DMS 273 treated with DMSO at 0.1 percent for 48 hours (cell line): ENCODE measurements at places on chromosomes 11 and 22.

- no peak for DNase-seq
Measured at GRCh38 chr11:28713850-28714249, 605.7 kb downstream of the METTL15 start.

DNA sequence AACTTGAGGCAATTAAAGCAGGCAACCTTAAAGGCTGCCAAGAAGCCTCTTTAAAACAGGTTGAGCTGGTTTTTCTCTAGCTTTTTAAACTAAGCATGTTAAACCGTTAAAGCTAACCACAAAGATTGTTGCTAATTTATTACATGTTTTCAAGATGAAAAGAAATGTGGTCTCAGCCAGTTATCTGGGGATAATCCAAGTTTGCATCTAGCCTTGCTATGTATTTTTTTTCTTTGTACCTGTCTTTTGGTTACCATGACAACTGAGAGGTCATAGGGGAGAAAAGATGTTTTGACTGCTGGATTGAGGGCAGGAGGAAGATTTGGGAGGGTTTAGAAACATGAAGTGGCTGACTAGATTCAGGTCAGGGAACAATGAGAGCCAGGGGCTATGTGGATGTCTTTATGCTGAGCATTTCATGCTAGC, 19.2 kb upstream of the PGM2L1 start:
- DNase-seq, result no peak

DNA sequence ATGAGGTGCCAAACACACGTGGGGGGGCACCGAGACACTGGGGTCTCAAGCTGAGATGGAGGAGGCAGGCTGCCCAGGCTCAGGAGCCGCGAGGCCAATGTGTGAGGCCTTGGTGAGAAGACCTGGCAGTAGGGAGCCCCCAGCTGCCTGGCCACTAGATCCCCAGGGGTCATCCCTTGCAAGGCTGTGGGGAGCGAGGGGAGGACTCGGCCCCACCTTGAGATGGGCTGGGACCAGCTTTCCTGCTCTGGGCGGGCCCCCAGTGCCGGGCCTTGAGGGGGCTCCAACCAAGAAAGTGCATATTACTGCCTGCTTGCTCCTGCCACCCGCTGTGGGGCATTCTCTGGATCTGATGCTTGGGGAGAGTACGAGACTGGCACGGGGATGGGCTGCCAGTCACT, 107.0 kb downstream of the CTTN start:
- DNase-seq, result no peak

DNA sequence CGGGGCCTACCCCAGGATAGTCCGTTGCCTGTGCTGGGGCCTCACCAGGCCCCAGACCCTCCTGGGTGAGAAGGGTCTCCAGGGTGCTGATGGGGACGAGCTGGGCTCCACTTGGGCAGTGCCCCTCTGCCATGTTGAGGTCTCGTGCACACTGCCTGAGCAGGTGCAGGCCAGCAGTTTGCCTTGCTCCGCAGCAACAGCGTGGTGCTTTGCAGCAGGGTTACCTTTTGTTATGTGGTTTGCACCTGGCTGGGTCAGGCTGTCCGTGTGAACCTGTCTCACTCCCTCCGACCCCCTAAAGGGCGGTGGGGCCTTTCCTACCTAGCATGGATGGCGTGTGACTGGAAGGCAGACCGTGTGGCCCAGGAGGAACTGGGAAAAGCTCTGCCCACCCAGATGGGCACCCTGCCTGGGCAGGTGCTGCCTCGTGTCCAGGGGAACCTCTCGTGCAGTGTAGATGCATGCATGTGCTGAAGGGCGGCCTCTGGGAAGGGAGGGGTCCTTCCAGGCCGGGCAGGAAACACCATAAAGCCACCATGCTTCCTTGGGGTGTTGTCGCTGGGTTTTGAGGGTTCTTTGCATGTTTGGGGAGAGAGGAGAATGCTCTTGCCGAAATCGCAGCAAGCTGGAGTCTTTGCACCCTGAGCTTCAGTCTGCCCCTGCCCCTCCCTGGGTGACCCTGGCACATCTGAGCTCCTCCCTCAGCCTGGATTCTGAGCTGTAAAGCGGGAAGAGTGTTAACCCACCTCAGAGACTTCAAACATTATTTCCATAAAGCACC, 75.4 kb upstream of the PPARA start:
- DNase-seq, result no peak

DNA sequence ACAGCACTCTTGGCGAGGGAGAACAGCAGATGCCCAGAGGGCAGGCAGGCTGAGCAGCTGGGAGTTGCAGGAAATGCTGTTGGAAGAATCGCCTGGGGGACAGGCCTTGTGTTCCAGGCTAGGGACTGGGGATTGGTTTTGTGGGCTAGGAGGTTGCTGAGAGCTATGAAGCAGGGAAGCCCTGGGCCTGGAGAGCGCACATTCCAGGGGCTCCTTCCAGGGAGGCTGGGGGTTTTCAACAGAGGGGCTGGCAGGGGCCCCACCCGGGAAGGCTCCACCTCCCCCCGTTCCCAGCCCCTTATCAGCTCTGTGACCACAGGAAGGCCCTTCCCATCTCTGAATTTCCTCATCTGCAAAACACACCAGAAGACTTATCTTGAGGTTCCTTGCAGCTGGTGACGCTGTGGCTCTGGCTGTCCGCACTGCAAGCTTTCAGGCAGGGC, 21.7 kb downstream of the WNT11 start:
- no peak for DNase-seq

- no peak for DNase-seq
Measured at GRCh38 chr11:128496249-128496648, 91.1 kb downstream of the ETS1 start.

- no peak for DNase-seq
Measured at GRCh38 chr22:40183029-40183581, 5.4 kb downstream of the TNRC6B start.

DNA sequence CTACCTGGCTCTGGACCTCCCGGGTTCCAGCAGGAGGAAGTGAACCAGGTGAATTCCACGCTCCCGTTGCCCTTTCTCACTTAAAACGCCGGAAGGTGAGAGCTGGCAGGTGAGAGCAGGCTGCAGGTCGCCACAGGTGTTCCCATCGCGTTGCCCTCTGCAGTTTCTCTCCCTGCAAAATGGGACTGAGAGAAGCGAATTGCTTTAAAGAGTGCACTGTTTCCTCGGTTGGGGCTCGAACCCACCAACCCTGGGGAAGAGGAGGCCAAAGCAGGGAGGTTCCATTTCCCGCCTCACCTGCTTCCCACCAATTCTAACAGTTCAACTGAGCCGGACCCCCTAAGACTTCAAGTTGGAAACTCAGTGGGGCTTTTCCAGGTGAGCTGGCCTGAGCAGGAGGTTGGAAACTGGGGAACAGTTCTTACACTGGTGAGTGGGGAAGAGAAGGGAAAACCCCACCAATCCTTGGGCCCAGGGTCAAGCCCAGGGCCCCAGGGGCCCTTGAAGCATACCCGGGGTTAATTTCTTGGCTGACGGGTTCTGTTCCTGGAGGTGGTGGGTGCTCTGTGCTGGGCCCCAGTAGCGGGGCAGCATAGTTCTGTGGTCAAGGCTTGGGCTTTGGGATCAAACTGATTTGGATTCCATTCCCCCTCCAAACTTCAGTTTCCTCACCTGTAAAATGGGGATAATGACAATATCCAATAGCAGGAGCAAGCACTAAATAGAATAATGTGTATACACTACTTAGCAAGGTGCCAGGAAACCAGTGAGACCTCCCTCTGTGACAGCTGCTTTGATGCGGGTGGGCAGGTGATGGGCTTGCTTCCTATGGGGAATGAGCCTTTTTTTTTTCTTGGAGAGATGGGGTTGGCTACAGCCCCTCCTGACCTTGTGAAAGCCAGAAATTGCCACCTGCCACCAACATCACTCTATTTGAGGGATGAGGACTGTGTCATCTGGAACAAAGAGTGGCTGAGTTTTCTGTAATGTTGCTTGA, 788 bp downstream of the CD82 start:
- DNase-seq, result no peak

GRCh38 chr11:113404859-113405430, 17.4 kb downstream of the ANKK1 start:
- no peak for DNase-seq

DNA sequence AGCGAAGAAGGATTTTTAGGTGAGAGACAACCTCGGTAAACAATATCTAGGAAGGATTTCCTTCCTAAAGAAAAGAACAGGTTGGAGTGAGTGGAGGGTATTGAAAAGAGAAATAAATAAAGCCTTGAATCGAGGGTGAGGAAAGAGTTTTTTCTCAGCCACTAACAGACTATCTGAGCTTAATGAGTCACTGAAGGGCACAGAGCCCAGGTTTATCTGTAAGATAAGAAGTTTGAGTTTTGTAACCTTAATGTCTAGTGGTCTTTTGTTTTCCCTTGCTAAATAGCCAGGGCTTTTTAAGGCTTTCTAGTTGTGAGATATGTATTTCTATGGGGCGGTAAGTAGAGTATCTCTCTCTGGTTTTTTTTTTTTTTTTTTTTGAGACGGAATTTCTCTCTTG, 394.5 kb upstream of the KIRREL3 start:
- DNase-seq, result no peak

DNA sequence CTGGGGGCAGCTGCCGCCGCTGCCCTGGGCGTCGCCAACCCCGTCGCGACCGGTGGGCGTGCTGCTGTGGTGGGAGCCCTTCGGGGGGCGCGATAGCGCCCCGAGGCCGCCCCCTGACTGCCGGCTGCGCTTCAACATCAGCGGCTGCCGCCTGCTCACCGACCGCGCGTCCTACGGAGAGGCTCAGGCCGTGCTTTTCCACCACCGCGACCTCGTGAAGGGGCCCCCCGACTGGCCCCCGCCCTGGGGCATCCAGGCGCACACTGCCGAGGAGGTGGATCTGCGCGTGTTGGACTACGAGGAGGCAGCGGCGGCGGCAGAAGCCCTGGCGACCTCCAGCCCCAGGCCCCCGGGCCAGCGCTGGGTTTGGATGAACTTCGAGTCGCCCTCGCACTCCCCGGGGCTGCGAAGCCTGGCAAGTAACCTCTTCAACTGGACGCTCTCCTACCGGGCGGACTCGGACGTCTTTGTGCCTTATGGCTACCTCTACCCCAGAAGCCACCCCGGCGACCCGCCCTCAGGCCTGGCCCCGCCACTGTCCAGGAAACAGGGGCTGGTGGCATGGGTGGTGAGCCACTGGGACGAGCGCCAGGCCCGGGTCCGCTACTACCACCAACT, 1.0 kb downstream of the FUT4 start:
- no peak for DNase-seq

- DNase-seq, result no peak
Measured at GRCh38 chr11:134151083-134151747, 72.6 kb downstream of the NCAPD3 start.

- peak; percentile 94 for DNase-seq
Measured at GRCh38 chr11:8531312-8531711, 62.7 kb downstream of the STK33 start.

GRCh38 chr11:122434786-122435185, 220.7 kb upstream of the UBASH3B start:
- no peak for DNase-seq

- no peak for DNase-seq
Measured at GRCh38 chr11:76153571-76153923, 52.8 kb downstream of the WNT11 start.

GRCh38 chr11:70551351-70552166, 153.2 kb downstream of the CTTN start:
- DNase-seq, result no peak

DNA sequence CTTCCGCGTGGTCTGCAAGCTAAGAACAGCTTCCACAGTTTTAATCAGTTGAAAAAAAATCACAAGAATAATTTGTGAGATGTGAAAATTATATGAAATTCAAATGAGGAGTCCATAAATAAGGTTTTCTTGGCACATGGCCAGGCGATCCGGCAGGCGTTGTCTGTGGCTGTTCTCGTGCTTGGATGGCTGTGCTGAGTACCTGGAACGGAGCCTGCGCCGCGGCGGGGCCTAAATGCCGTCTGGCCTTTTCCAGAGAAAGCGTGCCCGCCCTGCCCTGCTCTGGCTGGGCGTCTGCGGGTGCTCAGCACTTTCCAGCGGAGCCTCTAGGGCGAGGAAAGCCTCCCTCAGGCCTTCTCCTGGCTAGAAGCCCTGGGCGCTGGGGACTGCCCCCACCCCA, 41.8 kb downstream of the OSBPL5 start:
- peak; percentile 32 for DNase-seq

DNA sequence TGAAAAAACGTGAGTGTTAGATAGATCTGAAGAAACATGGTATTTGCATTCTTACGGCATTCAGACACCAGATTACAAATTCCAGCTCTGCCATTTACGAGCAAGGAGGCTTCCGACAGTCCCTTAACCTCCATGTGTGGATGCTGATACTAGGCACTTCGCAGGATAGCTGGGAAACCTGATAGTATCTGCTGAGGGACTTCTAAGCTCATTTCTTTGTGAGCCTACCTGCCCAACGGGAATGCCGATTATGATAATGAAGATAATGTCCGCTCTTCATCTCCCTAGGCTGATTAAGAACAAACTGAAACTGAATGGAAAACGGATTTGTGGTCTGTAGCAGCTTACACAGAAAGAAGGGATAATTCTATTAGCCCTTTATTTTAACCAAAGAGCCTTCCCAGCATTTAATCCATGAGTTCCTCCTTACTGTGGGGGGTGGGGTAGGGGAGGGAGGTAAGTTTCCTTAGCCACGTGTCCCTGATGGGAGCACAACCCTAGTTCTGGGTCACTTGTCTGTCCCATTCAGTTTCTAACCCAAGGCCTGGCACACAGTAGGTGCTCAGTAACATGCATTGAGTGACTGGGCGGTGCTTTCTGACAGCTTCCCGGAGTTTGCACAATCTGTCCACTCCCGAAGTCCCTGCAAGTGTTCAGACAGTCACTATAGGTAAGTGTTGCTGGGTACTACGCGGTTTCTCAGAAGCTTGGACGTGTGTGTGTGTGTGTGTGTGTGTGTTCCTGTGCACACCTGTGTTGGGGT, 39.2 kb downstream of the CD6 start:
- no peak for DNase-seq

- no peak for DNase-seq
Measured at GRCh38 chr11:69609351-69609750, 31.6 kb upstream of the CCND1 start.

DNA sequence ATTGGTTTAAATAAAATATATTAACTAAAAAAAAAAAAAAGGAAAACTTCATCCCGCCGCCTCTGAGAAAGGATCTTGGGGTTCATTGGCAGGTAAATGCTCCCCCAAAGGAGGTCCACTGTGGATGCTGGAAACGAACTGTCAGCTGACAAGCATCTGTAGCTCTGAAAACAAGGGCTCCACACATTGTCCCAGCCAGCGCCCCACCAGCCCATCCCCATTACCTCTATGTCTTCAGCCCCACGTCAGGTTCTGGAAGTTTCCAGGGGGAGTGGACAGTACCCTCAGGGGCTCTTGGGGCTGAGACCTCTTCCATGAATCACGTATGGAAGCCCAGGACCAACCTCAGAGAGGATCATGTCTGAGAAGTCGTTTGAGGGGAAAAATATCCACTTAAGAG, 66.4 kb upstream of the WNT7B start:
- DNase-seq, result no peak

GRCh38 chr11:8613036-8613435, 19.0 kb upstream of the STK33 start:
- no peak for DNase-seq

DNA sequence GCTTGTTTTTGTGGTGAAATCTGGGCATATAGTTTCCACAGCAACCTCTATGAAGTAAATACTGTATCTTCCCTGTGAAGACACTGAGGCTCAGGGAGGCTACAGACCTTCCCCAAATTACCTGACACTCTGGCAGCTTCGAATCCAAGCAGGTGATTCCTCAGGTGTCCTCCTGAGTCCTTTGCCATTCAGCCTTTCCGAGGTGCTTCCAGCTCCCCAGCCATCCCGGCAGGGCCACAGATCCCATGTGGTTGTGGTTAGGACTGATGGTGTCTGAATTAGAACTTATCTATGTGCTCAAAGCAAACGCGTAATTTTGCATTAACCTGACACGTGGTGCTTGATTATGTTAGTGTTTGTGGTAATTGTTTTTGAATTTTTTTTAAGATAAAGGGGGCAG, 785.6 kb downstream of the BRD1 start:
- no peak for DNase-seq

- DNase-seq, result no peak
Measured at GRCh38 chr11:3903207-3903896, 47.9 kb downstream of the STIM1 start.
